ENCODE measurements at places on chromosomes 16 and 17. TPM values are rescaled to one million over a fixed set of nuclear protein-coding genes. Genes with fewer than 3 reads are reported as not detected.

Gene GRIN2A
- total RNA-seq: 0.87 TPM

DNA sequence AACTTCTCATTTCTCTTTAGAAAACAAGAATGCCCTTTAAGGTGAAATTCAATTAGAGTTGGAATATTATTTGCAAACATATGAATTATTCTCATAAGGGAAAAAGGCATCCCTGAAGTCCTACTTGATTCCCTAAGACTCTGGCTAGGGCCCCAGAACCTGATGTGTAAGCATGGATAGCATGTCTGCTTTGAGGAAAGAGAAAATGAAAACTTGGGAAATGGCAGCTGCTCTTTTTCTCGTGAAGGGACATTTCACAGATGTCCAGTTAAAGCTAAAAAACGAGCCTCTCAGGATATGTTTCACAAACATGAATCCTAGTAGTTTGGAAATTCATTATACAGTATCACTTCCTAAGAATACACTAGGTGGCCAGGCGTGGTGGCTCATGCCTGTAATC is 112.3 kb upstream of the CLEC3A start:
- H3K4me3 ChIP-seq: no peak overlapping the region
- H3K27me3 ChIP-seq: no peaks in the 10 kb centered on the region
- H3K36me3 ChIP-seq: no peaks in the 10 kb centered on the region
- no peak overlapping the region for H3K27ac ChIP-seq

Gene VTN
- total RNA-seq: 3.8 TPM

DNA sequence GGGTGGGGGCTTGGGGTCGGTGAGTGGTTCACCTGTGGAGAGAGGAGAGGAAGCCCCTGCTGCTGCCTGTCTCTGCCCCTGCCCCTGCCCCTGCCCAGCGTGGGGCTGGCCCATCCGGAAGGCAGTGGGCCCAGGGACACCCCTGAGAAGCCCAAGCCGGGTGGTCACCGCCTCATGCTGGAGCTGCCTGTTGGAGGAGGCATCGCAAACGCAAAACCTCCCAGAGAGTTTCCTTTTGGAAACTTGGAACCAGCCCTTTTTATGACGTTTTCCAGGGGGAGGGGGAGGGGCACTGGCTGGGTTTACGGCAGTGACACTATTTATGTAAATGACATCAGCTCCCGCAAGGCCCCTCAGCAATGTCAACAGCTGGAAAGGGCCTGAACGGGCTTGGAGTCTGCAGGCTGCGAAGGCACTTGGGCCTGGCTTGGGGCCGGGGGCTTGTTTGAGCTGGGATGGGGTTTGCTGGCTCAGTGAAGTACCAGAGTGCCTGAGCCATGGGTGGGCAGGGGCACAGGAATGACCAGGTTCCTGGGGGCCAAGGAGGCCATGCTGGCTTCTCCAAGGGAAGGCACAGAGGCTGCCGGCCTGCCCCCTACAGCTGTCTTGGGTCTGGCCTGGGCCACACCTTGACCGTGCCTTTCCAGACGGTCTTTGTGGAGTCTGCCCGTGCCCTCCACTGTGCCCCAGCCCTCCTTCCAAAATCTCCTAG is 219.5 kb downstream of the NTN1 start:
- no peaks in the 10 kb centered on the region for H3K36me3 ChIP-seq
- peaks cover 9% of the 10 kb centered on the region for H3K4me1 ChIP-seq
- no peaks in the 10 kb centered on the region for H3K27me3 ChIP-seq
- peak overlapping the region; percentile 89 for H3K27ac ChIP-seq
- DNase-seq: peak; percentile 73

GRCh38 chr17:43445009-43445589 is 38.7 kb upstream of the DHX8 start:
- no peaks in the 10 kb centered on the region for H3K4me1 ChIP-seq
- H3K27me3 ChIP-seq: no peaks in the 10 kb centered on the region
- DNase-seq: no peak
- H3K27ac ChIP-seq: no peak overlapping the region
- no peaks in the 10 kb centered on the region for H3K36me3 ChIP-seq

DNA sequence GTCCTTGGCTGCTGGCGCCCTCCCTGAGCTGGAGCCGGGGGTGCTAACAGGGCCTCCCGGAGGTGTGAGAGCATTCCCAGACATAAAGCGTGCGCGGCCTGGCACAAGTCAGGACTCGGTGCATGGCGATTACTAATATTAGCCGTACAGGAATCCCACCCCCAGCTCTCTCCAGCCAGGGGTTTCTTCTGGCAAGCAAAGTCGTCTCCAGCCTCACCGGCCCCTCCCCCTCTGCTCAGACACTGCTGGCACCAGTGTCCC is 5.0 kb downstream of the CASKIN1 start:
- H3K27me3 ChIP-seq: peaks cover 26% of the 10 kb centered on the region
- H3K27ac ChIP-seq: no peak overlapping the region
- H3K36me3 ChIP-seq: no peaks in the 10 kb centered on the region
- DNase-seq: no peak
- H3K4me3 ChIP-seq: no peak overlapping the region

GRCh38 chr17:81518785-81519283 is 6.2 kb upstream of the ACTG1 start:
- H3K4me1 ChIP-seq: peaks cover 43% of the 10 kb centered on the region
- H3K27ac ChIP-seq: no peak overlapping the region
- DNase-seq: no peak
- H3K27me3 ChIP-seq: peaks cover 28% of the 10 kb centered on the region
- peak overlapping the region; percentile 32 for H3K4me3 ChIP-seq
